Progenitor cell of endocrine pancreas (in vitro differentiated cells): ENCODE measurements at places on chromosomes 2 and 18.

GRCh38 chr18:47929681-47930198 lies 719 bp downstream of the SMAD2 start:
- no peak for DNase-seq

- DNase-seq = no peak
Measured at GRCh38 chr18:50981381-50981780, 13.5 kb downstream of the ELAC1 start.

DNA sequence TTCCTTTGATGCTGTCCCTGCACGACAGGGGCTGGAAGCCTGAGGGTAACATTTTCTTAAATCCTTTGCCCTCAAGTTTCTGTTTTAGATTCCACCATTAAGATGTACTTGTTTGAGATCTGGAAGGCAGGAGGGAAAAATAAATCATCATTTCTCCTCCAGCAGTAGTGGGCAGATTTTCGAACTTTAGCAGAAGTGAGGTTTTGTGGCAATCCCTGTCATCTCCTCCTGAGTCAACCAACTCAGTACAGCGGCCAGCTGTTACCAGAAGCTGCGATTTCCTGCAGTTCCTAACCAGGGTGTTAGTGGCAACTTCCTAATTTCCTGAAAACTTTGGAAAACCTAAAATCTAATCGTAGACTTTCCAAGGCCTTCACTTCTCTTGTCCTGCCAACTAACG lies 517.2 kb upstream of the ACVR2A start:
- no peak for DNase-seq

DNA sequence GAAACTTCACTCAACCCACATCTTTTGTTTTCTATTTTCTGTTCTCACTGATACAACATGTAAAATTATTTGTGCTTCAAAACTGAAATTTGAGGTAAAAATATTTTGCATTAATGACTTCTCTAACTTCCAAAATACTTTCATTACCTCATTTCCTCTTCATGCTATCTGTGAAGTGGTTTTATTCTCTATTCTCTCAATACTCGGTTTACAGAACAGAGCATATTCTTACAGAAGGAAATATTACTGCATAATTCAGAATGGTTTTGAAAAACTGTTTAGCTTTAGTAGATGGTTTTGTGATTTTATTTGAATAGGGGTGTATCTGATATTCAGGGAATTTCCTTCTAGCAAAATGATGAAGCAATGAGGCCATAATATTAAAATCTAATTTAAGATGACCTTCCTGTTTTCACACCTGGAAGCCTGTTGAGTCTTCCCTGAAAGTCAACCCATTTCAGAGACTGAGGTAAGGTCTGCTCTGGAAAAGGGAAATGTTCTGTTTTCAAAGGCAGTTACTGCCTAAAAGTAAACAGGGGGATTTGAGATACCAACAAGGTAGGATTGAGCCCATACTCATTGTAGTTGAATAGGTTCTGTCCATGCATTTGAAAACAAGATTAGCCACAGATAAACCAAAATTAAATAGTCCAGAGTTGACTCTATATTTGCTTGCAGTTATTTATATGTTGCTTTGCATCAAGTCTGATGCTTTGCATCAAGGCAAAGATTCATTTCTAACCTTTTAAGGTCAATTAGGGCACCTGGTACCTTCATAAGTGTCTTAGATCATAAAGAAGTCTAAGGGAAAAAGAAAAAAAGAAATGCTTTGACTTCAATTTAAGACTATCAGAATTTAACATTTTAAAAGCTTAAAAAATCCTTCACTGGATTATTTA lies 50.8 kb upstream of the PEX13 start:
- no peak for DNase-seq

- no peak for DNase-seq
Measured at GRCh38 chr2:151777487-151777886, 43.2 kb upstream of the NEB start.

- no peak for DNase-seq
Measured at GRCh38 chr2:169345486-169346437, 16.6 kb downstream of the LRP2 start.

DNA sequence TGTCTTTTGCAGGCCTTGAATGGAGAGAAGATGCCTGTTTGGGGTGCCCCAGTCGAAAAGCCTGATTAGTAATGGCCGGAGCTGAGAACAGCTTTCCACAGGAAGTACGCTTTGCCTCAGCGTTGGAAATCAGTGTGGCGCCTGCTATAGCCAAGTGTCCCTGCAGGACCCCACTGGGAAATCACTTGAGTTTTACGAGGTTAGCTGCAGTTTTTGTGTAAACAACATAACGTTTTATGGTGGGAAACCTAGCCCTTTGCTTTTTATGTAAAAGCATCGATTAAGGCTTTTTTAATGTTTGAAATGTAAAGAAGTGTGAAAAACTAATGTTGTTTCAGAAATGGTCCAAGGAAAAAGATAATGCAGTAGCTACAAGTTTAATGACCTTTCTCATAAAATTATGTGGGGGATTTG lies 234.2 kb downstream of the TTC32 start:
- DNase-seq = no peak

DNA sequence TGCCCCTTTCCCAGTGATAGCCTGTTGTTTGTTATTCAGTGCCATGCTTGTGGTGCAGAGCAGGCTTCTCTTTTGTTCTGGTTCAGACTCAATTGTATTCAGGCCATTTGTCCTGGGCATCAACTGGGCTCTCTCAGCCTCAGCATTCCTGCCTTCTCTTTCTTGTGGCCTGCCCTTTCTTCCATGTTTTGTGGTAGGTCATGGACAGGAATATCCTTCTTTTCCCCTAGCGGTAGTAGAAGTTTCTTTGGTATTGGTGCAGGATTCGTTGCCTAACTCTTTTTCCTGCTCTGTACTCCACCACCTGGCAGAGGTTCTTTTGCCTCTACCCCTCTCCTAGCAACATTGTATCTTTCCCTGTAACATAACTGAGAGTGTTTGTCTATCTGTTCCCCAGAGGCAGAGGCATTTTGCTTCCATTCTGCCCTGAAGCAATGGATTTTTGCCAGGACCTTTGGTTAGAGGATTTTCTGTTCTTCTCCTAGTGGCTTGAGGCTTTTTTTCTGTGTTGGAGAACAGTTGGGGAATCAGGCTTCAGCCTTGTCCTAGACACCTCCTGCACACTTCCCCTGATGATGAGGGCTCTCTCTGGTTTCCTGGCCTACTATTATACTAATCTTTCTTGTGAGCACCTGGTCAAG lies 68.5 kb downstream of the NCOA1 start:
- no peak for DNase-seq

GRCh38 chr2:134173338-134174016 lies 80.4 kb upstream of the MGAT5 start:
- DNase-seq = no peak
